T47D (cell line): ENCODE measurements at places on chromosomes 6 and 20.

- no peak for DNase-seq
Observed at GRCh38 chr6:106677282-106677681, 47.9 kb downstream of the QRSL1 start.

GRCh38 chr6:21722510-21722909 is 129.0 kb downstream of the SOX4 start:
- DNase-seq, result no peak

GRCh38 chr20:8837396-8837795 is 231.5 kb upstream of the PLCB4 start:
- no peak for DNase-seq

DNA sequence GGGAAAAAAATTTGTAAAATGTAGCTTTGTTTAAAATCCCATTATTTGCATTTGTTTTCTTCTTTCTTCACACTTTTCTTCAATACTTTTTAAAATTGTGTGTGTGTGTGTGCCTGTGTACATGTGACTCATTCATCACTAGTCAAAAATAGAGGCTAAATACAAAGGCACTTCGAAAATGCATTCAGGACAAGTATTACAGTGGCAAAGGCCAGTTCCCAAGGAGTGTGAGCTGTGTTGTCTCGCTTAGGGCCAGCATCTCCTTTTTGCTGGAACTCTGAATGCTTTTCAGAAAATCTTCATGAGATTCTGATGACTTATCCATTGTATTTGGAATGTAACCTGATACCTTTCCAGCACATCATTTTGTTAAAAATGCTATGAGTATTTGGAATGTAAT is 288.5 kb upstream of the CNR1 start:
- DNase-seq, result no peak

DNA sequence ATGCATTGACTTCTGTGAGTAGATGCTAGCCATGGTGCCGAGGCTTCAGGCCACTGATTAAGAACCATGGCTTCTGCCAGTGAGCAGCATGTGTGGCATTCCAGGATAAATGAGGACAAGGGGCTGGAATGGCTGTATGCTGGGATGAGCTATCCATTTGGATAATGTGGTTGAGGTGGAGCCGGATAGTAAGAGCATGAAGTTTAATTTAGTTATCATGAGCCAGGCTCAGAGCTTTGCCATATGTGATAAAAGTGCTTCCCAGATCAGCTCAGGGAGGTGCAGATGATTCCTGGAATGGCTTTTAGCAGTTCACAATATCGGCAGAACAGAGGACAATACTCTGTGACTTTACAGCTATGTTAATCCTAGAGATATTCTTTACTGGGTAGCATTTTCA is 34.6 kb upstream of the RNF8 start:
- no peak for DNase-seq

DNA sequence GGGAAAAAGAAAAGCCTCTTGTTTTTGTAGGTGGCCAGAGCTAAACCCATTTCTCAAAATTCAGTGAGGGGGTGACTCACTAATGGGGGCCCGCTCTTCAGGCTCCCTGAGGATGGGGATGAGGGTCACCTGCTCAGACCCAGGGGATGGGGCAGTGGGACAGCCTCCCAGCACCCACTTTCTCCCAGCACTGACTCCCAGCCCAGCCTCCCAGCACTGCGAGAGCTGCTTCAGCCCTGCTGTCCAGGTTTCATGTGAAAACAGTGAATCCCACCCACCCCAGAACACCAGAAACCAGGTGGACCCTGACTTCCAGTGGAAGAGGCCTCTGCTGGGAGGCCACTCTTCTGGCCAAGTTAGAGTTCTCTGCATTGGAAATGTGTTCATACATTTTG is 362.6 kb downstream of the CDH4 start:
- no peak for DNase-seq

DNA sequence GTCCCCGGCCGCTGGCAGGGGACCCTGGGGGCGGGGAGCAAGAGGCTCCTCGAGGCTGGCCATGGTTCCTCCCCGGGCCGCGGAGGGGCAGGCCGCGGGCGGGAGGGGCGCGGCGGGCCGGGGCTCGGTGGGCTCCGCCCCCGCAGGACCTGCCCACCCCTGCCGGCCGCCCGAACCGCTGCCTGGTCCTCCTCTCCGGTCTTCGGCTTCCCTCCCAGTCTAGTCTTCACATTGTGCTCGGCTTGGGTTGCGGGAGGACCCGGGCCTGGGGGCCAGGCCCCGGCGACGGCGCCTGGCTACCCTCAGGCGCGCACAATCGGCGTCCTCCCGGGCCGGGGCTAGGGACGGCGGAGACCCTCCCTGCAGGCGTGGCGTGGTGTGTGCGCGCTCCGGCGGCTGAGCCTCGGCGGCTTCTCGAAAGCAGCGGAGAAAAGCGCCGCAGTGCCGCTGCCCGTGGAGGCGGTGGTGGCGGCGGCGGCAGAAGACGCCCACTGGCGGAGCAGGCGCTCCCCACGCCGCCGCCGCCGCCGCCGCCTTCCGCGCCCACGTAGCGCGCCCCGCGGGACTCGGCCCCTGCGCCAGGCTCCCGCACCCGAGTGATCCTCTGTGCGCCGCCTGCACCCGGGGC is at the start of gene PDE10A:
Gene PDE10A, minus strand, starts transcription at position 493 of the 628 bp plus-strand sequence. Its CDS starts 430 bp downstream, at position 63.
- DNase-seq, result no peak

DNA sequence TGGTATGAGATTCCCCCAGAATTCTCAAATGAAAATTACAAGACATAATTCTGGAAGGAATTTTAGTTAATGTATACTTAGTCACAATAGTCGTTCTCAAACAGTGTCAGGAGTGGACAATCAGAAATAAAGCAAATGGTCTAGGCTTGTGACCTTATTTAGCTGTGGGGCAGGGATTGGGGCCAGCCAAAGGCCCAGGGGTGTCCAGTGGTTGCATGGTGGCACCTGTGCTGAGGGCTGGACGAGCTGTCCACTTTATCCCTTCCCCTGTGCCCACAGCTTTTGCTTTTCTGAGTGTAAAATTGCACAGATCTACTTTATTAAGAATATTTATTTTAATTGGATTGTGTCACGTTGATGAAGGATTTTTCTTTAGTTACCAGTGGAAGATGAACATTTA is 195.0 kb downstream of the ARID1B start:
- DNase-seq, result no peak
